Effector CD8-positive, alpha-beta T cell (primary cell): ENCODE measurements at places on chromosomes 1 and 21.

- no peak for DNase-seq
Measured at GRCh38 chr1:111161843-111162487, 21.9 kb downstream of the CEPT1 start.

DNA sequence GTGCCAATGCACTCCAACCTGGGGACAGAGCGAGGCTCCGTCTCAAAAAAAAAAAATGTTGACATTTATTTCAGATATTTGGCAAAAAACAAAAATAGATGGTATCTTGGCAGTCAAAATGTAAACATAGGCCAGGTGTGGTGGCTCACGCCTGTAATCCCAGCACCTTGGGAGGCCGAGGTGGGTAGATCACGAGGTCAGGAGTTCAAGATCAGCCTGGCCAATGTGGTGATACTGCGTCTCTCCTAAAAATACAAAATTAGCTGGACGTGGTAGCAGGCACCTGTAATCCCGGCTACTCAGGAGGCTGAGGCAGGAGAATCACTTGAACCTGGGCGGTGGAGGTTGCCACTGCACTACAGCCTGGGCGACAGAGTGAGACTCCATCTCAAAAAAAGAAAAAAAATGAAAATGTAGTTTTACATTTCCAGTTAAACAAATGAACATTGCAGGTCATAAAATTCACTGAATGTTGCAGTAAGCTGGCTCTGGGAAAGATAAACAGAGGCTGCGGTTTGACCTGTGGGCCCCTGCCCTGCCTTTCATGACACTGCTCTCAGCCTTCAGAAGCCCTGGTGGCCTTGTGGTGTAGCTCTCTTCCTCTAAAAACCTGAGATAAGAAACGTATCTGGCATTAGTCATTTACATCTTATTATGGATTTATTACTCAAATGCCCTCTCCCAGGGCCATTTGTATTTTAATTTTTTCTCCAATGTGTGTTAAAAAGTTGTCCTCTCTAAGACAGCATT, 12.2 kb upstream of the SLC44A3 start:
- no peak for DNase-seq

- DNase-seq: no peak
Measured at GRCh38 chr1:228280961-228281591, 73.2 kb downstream of the OBSCN start.

- no peak for DNase-seq
Measured at GRCh38 chr1:235834620-235835019, 32.1 kb downstream of the LYST start.

DNA sequence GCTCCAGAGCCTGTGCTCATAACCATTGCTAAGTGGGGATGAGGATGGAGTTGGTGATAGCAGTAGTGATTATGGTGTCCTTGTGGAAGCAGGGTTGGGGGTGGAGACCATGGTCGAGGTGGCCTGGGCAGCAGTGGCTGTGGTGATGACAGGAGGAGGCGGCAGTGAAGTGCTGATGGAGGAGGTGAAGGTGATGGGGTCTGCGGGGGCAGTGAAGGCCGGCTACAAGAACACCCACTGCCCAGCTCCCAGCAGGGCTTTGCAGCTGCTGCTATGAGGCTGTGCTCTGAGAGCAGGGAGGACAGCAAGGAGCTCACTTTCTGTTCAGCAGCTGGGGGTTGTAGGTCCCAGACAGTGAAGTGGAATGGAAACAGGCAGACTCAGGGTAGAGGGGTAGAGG, 15.6 kb upstream of the DMBX1 start:
- no peak for DNase-seq

GRCh38 chr1:167223144-167224103, 2.7 kb downstream of the POU2F1 start:
- DNase-seq: no peak

DNA sequence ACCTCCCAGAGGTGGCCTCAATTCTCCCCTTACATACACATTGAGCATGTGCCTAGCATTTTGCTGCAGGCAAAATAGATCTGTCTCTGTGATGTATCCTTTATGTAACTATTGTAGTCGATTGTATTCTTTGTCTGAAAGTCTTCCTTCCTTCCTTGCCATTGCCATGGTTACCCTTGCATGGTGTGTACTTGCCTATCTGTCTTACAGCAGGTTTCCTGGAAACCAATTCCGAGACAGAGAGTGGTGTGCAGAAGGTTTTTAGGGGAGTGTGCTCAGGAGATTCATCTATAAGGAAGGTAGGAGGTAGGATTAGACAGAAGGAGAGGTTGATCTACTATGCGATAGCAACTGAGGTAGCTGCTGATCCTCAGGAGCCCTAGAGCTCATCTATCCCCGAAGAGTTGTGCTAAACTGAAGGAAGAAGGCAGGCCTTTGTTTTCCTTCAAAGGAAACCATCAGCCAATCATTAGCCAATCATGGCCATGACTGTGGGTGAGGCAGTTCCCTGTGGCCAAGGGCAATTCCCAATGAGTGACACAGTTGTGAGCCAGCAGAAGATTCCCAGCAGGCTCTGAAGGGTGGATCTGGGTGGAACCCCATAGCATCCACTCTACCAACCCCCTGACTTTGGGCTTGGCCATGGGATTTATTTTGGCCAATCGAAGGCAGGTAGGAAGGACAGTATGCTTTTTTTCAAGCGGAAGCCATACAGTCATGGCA, 15.0 kb downstream of the CITED4 start:
- DNase-seq: no peak

- no peak for DNase-seq
Measured at GRCh38 chr1:66968574-66968973, 43.8 kb downstream of the MIER1 start.

GRCh38 chr1:92854101-92854785, 22.4 kb downstream of the RPL5 start:
- no peak for DNase-seq
